H1 (cell line): ENCODE measurements at places on chromosomes 4 and X.

GRCh38 chrX:139739138-139739537 is 31.2 kb upstream of the MCF2 start:
- no peak for DNase-seq

- DNase-seq = no peak
These were observed 1525.7 kb upstream of the TENM3 start for GRCh38 chr4:180717451-180718033.

GRCh38 chrX:3712870-3713224 is 602 bp downstream of the PRKX start:
- DNase-seq = no peak

DNA sequence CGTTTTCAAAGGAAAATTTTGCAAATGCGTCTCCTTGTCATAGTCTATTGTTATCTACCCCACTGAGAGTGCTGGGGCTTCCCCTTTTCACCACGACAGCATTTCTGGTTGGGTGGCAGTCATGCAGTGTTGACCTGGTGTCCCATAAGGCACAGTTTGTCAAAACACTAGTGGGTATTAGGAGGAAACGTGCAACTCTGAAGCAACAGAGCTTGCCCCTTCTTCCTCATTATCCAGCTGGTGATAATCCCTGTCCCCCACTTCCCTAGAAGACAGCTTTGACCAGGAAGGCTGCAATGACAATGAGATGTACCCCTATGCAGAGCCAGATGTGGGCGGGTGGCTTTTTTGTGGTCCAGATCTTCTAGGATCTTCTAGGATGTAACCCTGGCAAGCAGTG is 1.8 kb downstream of the TBC1D1 start:
- DNase-seq = no peak

- DNase-seq = no peak
These were observed 138.8 kb upstream of the VCX start for GRCh38 chrX:7704205-7704604.

- no peak for DNase-seq
These were observed 5.0 kb downstream of the AFM start for GRCh38 chr4:73486497-73486896.

DNA sequence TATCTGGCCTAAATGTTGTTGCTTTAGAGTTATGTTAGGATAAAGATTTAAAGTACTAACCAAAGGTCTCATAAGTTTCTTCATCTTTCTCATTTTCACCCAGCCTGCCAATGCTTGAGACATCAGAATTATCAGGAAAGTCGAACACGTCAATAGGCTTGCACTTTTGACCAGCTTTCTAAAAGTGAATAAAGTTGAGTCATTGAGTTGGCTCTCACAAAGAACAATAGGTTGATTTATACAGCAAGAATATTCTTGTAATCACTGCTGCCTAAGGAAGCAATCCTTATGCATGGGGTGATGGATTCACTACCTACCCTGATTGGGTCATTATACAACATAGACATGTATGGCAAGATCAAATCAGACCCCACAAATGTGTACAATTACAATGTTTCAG is 5.0 kb downstream of the CENPU start:
- DNase-seq = no peak

DNA sequence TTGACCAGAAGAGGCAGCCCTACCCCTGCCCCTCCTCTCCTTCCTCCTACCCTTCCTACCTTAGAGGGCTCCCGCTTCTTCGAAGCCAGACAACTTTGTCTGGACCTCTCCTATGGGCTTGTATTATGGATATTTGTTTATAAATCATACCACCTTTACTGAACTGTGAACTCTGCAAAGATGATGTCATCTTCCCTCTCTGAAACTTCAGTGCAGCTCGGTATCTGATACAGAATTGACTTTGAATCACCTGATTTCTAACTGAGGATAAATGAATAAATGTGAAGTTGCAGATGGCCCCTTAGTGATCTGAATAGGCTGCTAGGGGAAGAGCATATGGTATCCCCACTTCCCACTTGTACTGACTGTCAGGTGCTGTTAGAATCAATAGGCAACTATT is 1.1 kb upstream of the OTC start:
- no peak for DNase-seq

GRCh38 chrX:91079342-91080114 is 355.1 kb upstream of the PABPC5 start:
- DNase-seq = no peak

DNA sequence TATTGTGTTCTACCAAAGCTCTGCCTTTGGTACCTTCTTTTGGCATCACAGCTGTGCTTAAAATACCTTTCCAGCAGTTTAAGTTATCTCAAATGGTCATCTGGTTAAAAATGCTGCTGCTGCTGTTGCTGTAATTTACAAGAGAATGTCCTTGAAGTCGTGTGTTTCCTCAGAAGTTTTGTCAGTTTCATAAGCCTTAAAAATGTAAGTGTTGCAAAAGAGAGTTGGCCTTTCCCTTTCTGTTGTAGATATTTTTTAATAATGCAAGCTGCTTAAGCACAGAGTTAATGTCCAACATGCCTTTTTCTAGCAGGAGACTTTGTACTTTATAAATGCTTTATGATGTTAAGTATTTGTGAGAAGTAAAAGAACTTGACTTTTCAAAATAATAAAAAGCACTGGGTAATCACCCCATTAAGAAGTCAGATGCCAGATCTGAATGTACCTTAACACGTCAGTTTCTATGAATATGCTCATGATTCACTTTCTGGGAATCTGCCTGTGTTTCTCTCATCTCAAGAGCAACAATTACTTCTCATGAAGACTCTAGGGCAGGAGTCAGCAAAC is 35.3 kb upstream of the TENM3 start:
- DNase-seq = no peak

- DNase-seq = no peak
These were observed 338.7 kb upstream of the IGFBP7 start for GRCh38 chr4:57448901-57449300.

GRCh38 chr4:1201851-1202525 is 29.6 kb upstream of the SPON2 start:
- DNase-seq = no peak

GRCh38 chr4:98639108-98639507 is 19.3 kb downstream of the TSPAN5 start:
- no peak for DNase-seq

DNA sequence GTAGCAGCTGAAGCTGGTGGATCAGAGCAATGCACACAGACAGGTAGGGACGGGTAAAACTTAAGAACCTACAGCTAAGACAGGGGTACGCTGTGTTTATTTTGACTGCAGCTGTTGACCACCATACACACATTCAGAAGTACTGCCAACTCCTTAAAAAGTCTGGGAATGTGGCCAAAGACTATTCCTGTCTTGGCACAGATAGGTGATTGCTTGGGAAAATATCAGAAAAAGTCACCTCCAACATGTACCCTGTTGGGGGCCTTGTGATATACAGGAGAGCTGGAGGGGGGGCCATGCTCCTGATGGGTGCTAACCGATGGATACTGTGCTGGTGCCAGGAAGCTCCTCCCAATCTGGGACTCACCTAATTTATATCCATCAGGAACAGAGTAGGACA is 121.2 kb downstream of the VCX2 start:
- DNase-seq = no peak

DNA sequence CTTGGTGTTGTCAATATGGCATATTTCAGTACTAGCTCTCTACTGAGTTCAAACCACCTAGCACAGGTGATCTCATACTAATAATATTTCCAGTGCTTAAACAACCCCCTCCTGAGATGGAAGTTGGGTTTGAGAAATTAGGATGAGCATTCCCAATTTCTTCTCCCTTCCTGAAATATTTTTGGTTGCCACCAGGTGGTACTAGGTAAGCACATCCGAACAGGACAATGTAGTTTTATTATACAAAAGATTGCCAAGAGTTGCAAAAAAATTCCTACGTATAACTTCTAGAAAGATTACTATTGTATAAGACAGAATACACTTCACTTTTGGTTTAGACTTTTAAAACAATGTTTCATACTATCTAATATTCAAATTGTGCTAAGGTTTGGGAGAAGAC is 484.5 kb downstream of the PACRGL start:
- no peak for DNase-seq

DNA sequence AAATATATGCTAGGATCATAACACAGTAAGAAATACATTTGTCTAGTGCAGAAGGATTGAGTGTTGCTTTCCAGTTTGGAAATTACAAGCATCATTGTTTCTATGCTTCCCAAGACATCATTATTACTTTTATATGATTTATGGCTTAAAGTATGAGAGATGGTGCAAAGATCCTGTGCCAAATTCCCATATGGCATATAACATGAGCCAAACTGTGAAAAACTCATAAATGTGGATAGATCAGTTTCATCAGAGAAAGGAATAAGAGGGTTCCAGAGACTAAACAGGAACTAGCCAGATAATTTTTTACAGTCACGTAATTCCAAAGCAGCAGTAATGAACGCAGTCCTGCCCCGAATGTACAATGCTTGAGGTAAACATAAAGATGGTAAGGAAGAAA is 126.3 kb downstream of the PRDM5 start:
- no peak for DNase-seq

DNA sequence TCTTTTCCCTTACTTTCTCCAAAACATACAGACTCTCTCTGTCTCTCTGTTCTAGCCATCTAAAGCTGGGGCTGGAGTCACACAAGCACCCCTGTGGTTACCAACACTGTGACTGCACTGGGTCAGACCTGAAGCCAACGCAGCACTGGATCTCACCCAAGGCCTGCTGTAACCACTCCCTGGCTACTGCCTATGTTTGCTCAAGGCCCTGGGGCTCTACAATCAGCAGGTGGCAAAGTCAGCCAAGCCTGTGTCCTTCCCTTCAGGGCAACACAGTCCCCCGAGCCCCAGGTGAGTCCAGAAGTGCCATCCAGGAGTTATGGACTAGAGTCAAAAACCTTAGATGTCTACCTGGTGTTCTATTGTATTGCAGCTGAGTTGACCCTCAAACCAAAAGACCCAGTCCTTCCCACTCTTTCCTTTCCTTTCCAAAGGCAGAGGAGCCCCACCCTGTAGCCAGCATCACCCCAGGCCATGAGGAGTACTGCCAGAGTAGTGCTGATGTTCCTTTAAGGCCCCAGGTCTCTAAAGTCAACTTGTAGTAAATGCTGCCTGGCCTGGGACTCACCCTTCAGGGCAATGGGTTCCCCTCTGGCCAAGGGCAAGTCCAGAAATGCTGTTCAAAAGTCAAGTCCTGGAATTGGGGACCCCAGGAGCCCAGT is 58.8 kb upstream of the RAP2C start:
- DNase-seq = no peak

DNA sequence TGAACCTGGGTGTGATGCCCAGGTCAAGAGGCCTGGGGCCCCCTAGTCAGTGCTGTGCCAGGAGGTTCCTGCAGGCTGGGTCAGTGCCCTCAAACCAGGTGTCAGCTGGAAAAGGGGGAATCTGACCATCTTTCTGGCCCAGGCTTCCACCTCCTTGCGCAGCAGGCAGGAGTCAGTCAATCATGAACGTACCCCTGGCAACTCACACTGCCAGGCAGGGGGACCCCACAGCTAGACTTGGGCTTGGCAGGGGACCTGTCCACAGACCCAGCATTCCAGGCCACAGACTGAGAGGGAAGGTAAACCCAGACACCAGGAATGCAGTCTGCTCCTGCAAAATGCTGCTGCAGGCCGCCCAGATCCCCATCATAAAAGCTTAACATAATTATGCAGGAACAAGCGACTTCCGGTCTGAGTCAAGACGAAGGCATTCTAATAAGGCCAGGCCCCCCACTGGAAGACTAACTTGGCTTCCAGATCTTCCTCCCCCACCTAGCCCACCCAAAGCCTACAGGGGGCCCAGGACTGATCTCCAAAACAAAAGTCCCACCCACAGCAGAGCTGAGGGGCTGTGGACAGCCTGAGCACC is 156.3 kb downstream of the BCOR start:
- DNase-seq = no peak

- DNase-seq = no peak
These were observed 42.5 kb upstream of the CPLX1 start for GRCh38 chr4:868421-868820.

GRCh38 chr4:156190615-156191014 is 236.9 kb upstream of the CTSO start:
- no peak for DNase-seq

GRCh38 chr4:164706675-164707074 is 47.3 kb upstream of the SMIM31 start:
- DNase-seq = no peak

- no peak for DNase-seq
These were observed 22.8 kb downstream of the RPL9 start for GRCh38 chr4:39435659-39436563.

- DNase-seq = no peak
These were observed 155.9 kb downstream of the APBB2 start for GRCh38 chr4:41058426-41058825.

- no peak for DNase-seq
These were observed 4.2 kb downstream of the PAK3 start for GRCh38 chrX:111100191-111100590.

DNA sequence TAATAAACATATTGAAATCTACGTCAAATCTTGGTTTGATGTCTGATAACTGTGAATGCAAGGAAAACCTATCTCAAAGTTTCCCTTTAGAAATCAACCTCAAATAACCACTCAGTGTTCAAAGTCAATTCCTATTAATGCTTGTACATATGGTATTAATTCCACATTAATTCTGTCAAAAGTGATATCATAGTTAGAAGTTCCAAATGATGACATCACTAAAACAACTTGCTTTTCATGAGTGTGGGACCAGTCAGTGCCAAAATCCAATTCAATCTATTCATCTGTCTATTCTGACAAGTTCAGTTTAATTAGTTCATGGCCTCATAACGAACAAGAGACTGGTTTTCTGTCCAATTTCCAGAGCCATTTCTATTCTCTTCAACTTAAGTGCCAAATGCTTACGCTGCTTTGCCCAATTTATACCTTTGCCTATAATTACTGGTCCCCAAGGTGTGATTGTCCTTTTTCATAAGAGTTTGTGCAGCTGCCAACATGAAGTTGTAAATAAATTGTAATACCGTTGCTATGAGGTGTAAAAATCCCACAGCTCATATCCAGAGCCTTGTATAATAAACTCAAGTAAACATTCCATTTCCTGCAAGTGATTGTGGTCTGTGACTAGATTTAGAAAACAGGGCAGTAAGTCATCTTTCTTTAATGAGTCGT is 476.2 kb downstream of the RAB28 start:
- DNase-seq = no peak

- DNase-seq = no peak
These were observed 41.6 kb downstream of the NPNT start for GRCh38 chr4:105936901-105937300.

- no peak for DNase-seq
These were observed 95.9 kb upstream of the PTPN13 start for GRCh38 chr4:86497980-86498862.

GRCh38 chr4:84790769-84791565 is 175.5 kb downstream of the WDFY3 start:
- no peak for DNase-seq

DNA sequence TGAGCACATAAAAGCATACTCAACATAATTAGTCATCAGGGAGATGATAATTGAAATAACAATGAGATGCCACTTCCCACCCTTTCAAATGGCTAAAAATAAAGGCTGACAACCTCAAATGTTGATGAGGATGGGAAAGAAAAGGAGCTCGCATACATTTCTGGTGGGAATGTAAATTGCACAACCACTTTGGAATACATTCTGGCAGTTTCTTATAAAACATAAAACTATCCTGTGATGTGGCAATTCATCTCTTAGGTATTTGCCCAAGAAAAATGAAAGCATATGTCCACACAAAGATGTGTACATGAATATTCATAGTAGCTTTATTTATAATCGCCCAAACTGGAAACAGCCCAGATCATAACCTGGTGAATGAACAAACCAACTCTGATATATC is 687 bp upstream of the ZNF275 start:
- no peak for DNase-seq

GRCh38 chrX:103780336-103781061 is 3.9 kb downstream of the PLP1 start:
- DNase-seq = no peak

GRCh38 chr4:5566991-5567390 is 141.4 kb downstream of the EVC2 start:
- no peak for DNase-seq

GRCh38 chr4:26719954-26720552 is 136.2 kb downstream of the TBC1D19 start:
- no peak for DNase-seq
